ENCODE measurements at places on chromosomes 1 and 21.

DNA sequence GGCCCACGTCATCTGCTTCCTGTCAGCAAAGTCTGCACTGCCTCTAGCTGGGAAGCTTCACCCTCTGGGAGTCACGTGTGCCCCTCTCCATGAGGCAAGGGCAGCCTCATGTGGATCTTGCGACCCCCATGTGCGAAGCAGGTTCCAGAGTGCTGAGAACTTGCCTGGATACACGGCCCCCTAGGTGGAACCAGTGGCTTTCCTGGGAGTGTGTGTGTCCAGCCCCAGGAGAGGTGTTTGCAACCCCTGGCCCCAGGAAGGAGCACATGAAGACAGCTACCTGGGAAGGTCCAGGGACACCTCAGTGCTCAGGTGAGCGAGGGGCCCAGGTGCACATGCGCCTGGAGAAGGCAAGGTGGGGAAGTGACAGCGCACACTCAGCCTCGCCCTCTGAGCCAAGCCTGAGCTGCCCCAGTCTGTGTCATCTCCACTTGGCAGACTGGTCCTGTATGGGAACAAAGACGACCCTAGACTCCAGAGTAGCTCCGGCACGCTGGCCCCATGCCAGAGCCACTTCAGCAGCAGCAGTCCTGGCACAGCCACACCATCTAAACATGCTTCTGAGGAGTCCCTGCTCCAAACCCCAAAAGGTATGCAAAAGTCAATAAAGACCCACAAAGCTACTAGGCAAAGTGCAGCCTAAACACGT, 8.9 kb downstream of the LSS start:
- no peak for DNase-seq

GRCh38 chr1:66834926-66835325, 33.9 kb upstream of the INSL5 start:
- DNase-seq = no peak

DNA sequence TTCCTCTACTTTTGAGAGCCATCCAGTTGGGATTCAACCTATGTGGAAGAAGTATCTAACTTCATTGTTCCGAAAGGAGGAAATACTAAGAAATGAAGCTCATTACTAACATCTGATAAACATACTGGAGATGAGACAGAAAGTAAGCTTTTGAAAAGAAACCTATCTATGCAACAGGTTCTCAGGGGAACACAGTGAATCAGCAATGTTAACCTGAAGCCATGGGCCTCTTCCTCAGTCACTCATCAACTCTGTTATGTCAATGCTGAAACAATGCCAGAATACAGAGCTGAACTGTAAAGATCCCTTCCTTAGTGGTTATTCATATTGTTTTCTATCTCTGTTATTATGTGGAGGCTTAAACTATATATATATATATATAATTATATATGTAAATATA, 55.5 kb upstream of the ESRRG start:
- no peak for DNase-seq

- DNase-seq = no peak
These were observed 13.4 kb downstream of the EPRS1 start for GRCh38 chr1:220032911-220033310.

- DNase-seq = no peak
These were observed 60.3 kb upstream of the ZNF648 start for GRCh38 chr1:182121787-182122186.
